ENCODE measurements at places on chromosomes 12 and 14.

GRCh38 chr12:69007855-69008351 is 74.9 kb upstream of the CPM start:
- DNase-seq = peak; percentile 44

GRCh38 chr12:12171991-12172511 is 94.8 kb downstream of the LRP6 start:
- DNase-seq = no peak

GRCh38 chr12:57456145-57456700 is 1.1 kb downstream of the INHBE start:
- no peak for DNase-seq

- no peak for DNase-seq
These were observed 52.3 kb upstream of the CCND2 start for GRCh38 chr12:4221258-4221620.

DNA sequence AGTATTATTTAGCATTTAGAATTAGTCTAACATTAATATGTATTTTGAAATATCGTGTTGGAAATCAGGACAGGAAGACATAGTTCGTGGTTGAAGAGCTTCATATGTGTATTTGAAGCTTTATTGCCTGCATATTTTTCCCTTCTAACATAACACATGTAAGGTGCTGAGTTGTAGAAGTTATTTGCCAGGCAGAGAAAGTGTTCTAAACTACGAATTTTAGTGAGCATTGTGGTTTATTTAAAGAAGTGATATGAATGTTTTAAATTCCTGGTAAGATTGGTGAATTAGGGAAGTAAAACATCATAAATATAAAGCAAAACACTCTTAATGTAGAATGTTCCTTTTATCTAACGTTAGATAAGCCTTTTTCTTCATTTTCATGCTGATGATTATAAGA is 2.5 kb downstream of the RASSF3 start:
- DNase-seq = no peak

DNA sequence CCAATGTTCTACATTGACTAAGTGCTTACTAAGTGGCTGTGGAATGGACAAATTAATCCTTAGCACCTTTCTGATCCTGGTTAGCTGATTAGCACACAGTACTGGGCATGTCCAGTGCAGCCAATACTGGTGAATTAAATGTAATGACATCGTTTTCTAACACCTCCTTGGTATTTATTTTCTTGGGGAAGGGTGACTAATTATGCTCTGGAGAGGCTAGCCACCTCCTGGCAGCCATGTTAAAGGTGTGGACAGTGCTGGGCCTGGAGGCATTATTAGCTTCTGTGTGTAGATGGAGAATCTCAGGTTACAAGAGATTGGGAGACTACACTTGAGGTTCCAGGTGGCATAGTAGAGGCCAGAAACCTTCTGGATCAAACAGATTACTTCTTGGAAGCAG is 230.9 kb upstream of the DDHD1 start:
- DNase-seq = no peak

DNA sequence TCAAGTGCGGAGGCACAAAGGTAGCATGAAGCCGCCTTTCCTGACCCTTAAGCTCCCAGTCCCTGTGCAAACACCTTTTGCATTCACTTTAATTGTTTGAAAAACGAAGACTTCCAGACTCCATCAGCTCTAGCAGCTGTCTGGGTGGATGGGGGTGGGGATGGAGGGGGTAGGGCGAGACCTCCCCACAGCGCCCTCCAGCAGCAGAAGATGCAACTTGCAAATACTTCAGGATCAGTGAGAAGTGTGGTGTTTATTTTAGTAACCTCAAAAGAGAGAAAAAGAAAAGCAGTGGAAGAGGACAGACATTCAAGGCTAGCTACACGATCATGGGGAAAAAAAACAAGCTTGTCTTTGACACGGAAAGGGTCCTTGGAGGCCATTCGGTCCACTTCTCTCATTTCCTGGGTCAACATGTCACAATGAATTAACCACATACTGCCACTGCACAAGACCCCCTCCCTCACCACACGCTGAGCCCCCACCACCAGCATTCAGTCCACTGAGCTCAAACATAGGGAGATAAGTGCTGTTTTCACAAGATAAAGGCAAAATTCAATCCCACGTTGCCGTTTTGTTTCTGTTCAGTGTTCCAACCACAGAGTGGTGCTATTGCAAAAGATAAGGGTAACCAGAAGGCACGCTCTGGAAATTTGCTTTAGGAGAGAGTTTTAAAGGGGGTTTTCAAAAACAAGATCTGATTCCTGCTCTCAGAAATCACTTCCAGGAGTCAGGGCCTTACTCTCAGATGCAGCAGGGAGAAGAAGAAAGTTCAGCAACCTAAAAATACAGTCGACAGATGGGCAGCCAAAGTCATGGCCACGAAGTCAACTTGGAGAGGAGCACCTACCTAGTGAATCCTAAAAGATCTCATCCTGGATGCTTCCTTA is 3.3 kb upstream of the NTF3 start:
- DNase-seq = peak; percentile 42

GRCh38 chr12:25083211-25083610 is 111.7 kb downstream of the DNAI7 start:
- no peak for DNase-seq

DNA sequence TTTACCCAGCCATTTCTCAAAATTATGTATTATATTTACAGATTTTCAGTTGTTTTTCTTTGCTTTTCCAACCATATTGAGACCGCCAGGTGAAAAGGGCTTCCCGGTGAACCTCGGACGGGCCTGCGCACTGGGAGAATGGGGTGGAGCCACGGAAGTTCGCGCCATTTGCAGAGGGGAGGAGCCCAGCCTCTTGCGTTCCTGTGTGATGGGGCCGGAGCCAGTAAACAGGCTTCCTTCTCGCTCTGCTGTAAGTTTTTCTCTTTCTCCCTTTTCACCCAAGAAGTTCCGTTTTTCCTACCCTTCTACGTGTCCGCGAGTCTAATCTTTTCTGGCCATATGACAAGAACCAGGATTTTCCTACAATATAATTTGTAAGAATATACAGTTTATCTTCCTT is 1108.8 kb upstream of the SEL1L start:
- no peak for DNase-seq

DNA sequence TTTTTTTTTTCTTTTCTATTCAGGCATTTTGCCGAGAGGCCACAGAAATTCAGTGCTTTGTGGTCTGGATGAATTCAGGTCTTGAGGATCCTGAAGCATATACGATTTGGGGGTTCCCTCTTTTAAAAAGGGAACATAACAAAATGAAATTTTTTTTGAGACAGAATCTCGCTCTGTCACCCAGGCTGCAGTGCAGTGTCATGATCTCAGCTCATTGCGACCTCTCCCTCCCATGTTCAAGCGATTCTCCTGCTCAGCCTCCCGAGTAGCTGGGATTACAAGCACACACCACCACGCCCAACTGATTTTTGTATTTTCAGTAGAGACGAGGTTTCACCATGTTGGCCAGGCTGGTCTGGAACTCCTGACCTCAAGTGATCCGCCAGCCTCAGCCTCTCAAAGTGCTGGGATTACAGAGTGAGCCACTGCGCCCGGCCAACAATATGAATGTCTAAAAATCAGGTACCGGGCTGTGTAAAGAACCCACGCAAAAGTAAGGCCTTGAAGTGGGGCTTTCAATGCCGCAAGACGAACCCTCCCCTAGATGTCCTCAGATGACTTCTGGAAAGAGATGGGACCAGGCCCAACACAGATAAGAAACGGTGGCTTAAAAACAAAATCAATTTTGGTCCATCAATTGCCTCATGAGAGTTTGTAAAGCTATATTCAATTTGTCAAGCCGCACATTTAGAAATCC is 30.0 kb downstream of the TESC start:
- no peak for DNase-seq

- DNase-seq = no peak
These were observed 52.6 kb downstream of the BICDL1 start for GRCh38 chr12:120041386-120042231.

- DNase-seq = no peak
These were observed 3.7 kb upstream of the AQP6 start for GRCh38 chr12:49969027-49969426.

DNA sequence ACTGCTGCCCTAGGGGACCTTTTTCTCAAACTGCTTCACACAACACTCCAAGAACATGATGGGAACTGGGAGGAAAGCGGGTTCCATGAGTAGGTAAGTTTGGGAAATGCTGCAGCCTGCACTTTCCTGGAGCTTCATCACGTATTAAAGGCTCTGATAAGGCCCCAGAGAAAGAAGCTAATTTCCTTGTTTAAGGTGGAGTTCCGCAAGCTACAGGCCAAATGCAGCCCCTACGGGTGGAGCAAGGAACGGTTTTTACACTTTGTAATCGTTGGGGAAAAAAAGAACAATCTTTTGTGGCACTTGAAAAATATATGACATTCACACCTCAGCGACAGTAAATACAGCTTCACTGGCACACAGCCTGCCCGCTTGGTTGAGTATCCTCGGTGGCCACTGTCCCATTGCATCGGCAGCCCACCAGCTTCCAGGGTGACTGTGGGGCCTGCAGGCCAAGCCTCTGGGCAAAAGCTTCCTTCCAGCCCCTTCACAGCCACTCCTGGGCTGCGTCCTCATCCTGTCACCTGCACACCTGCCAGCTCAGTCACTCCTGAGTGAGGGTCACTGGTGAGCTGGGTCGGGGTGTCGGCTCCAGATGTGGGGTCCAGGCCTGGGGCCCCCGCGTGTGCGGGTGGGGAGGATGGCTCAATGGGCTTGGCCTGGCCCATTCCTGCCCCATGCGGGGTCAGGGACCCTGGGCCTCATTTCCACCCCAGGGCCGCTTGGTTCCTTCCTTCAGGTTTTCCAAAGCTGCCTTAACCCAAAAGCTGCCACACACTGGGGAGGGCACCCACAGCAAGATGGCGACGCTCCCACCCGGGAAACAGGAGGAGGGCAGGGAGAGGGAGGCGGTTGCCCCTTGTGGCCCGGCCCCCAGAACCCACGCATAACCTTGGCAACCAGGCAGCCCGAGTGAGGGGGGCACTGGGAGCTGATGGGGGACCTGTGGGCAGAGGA is 2.4 kb downstream of the AMN start:
- no peak for DNase-seq

DNA sequence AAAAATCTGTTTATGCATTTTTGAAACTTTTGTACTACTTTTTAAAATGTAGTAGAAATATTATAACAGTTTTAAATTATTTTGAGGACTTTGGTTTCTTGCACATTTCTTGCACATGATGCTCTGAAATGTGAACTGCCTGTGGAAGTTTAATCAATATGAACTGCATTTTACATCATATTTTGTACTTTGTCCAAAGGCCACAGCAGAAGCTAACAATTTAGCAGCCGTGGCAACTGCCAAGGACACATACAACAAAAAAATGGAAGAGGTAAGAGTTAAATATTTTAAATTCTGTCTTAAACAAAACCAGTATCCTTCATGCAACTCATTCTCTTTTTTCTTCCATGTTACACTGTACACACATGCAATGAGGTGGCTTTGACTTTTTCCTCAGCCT is 45.1 kb downstream of the SAV1 start:
- no peak for DNase-seq

GRCh38 chr14:91349481-91350074 is 68.0 kb downstream of the CCDC88C start:
- DNase-seq = no peak

GRCh38 chr14:101083564-101084435 is 180.3 kb upstream of the RTL1 start:
- peak; percentile 3 for DNase-seq

DNA sequence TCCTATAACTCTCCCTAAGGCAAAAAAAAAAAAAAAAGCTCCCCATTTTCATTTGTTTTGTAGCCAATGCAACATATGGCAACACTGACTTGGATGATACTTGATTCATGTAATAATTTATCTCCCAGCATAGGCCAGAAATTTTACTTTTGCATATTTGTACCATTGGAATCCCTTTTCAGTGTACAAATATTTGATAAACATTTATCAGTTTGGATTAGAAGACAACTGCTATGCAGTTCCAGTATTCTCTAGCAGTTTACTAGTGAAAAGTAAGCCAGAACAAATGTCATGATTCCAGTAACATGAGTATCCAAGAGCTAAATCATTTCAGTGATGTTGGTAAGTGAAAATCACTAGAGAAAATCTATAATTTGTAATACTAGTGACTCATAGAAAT is 392.3 kb downstream of the CCER1 start:
- no peak for DNase-seq

GRCh38 chr12:58741226-58741625 is 179.1 kb downstream of the LRIG3 start:
- no peak for DNase-seq

DNA sequence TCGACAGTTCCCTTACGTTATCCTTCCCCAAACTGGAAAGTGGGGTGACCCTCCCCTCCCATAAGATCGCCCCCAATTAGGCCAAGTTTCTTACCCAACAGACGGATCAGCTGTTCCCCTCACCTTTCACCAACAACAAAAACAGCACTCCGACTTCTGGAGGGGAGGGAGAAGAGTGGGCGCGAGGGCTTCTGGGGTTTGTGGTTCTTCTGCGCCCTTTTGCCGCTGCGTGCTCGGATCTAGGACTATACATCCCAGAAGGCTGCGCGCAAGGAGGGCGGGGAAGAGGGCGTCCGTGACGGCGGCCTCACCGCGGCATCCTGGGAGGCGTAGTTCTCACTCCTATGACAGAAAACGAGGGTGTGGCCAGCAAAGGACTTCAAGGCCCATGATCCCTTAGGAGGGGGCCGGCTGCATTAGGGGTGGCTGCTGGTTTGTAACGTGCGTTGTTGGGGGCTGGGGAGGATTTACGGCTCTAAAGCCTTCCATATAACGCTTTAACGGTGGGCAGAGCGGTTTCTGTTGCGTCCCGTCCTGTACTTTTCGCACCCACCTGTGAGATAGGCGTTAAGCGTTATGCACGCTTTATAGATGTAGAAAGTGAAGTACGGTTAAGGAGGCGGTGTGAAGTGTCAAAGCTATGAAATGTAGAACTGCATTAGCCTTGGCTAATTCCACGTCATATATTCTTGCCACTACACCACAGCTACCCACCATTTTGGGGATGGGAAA is at the start of gene CALCOCO1:
Gene CALCOCO1, minus strand, starts transcription at position 143 of the 732 bp plus-strand sequence. CDS start 2,210 bp downstream, outside the sequence.
- peak; percentile 97 for DNase-seq

GRCh38 chr12:2248087-2248900 is 195.5 kb downstream of the CACNA1C start:
- peak; percentile 60 for DNase-seq

- DNase-seq = no peak
These were observed 7.5 kb downstream of the C14orf180 start for GRCh38 chr14:104586832-104587620.

- peak; percentile 40 for DNase-seq
These were observed 325.8 kb upstream of the DIO3 start for GRCh38 chr14:101235335-101236103.

- no peak for DNase-seq
These were observed 990 bp upstream of the TPI1 start for GRCh38 chr12:6866163-6866919.

DNA sequence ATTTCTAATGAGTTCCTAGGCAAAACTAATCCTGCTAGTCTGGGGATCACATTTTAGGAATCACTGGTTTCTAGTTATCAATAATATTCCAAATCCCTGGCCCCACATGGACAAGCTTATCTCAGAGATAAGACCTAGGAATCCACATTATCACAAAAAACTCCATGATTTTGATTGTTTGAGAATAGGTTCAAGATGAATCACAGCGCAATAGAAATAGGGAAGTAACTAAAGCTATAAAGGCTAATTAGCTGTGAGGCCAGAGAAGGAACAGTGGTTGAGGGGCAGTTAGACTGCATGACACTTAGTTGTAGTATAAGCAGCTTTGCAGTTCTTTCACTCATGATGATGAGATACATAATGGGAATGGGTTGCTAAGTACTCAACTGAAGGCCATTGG is 13.1 kb upstream of the ATP5F1B start:
- DNase-seq = no peak

- DNase-seq = no peak
These were observed 5.7 kb downstream of the RITA1 start for GRCh38 chr12:113191227-113191626.

GRCh38 chr14:31692376-31692781 is 131.2 kb downstream of the NUBPL start:
- peak; percentile 68 for DNase-seq

GRCh38 chr14:26577711-26578110 is 20.1 kb downstream of the NOVA1 start:
- no peak for DNase-seq
